ENCODE measurements at places on chromosomes 1 and 21.

DNA sequence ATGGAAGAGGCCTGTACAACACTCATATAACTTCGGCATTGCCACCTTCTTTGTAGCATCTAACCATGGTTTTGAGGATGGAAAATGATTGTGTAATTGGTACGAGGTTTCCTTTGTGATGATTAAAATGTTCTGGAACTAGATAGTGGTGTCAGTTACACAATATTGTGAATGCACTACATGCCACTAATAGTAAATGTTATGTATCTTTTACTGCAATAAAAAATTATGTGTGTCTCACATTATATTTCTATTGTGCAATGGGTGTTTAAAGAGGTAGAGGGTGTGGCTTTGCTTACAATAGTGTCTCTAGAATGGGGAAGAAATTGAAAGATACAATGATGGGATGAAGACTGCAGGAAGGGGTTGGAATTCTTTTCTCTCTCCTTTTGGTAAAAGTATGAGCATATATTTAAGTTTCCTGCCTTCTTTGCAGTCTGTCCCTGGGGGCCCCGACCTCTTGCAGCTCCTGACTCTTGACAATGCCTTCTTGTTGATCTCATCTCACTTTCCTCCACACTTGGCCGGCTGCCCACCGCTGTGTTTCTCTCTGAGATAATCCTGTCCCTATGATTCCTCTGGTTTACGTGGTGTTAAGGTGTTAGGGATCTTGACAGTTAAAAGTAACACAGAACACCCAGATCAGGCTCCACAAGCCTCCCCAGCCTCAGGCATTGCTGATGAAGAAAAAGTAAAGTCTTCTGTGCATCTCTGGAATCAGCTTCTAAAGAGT is 39.3 kb downstream of the MTARC1 start:
- no peak for DNase-seq

DNA sequence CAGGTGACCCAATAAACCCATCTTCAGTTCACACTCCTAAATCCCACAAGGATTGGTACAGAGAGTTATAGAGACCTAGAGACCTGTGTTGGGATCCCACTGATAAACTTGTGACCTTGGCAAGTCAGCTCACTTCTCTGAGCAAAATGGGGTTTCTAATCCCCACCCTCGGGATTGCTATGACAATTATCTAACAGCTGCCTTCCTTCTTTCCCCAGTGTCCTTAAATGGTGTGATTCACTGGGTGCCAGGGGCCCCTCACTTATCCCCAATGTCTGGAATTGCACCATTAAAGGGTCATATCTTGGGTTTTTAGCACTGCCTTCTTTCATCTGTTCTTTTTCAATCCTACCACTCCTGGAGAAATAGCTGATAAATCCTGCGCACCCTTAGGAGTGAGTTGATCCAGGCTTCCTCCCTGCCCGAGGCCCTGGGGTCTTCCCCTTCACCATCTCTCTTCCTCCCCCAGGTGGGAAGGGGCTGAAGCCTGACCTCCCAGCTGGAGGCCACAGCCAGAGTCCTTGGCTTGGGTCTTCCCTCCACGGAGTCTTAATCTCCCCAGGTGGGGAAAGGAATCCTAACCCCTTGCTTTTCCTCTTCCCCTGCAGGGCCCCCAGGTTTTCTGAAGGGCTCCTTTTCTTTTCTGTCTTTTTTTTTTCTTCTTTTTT is 39.7 kb downstream of the LACTBL1 start:
- no peak for DNase-seq

DNA sequence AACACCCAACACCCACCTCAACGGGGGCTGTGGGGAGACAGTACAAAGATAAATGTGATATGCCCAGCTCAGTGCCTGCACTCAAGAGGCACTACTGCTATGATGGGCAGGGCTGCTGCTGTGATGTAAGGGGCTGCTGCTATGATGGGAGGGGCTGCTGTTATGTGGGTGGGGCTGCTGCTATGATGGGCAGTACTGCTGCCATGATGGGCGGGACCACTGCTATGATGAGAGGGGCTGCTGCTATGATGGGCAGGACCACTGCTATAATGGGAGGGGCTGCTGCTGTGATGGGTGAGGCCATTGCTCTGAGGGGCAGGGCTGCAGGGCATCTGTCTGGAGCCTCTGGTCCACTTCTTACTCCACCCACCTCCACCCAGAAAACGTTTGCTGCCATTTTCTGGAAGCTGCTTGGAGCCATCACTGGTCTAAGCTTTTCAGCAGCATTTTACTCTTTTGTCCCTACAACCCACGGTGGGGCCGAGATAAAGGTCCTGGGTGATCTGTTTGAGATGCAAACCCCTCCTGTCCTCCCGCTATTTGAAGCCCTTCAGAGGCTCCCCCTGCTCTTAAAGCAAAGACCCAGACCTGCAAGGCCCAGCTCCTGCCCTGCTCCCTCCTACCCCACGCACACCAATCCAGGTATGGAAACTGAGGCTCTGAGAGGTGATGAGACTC is 656.9 kb downstream of the PTPRU start:
- DNase-seq: no peak

GRCh38 chr1:6108937-6109614 is 63.4 kb downstream of the KCNAB2 start:
- DNase-seq: peak; percentile 25

- no peak for DNase-seq
Measured at GRCh38 chr1:23578311-23578996, 19.2 kb upstream of the ID3 start.

Data from SW 1271 (cell line).